ENCODE measurements at places on chromosomes 2 and 18.

DNA sequence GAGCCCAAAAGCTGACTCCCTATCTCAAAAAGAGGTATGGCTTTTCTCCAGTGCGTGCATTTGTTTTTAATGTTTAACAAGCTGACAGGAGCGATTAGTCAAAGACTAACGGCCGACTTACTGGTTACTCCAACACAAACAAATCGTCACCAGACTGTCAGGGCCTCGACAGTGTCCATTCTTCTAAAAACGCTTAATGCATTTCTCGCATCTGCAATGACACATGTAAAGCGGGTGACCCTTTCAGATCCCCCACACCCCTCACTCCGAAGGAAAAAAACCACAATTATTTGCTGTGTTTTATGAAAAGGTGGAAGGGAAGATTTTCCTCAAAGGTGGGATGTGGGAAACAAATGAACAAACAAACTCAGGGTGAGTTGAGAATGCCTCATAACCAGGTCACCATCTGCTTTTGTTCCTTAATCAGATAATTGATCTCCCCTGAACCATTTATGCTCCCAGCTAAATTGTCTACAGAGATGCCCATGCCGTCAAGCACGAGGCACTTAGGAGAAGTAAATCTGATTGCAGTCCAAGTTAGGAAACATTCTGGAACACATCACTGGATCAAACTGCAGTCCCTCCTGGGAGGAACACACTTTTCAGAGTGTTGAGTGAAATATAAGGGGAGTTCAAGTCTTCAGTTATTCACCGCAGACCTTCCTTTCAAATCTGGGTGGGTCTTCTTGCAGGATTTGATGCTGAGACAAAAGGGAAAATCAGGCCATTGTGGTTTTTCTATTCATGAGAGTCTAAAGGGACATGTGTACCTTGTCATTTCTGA is 340.8 kb downstream of the CMPK2 start:
- DNase-seq, result no peak

DNA sequence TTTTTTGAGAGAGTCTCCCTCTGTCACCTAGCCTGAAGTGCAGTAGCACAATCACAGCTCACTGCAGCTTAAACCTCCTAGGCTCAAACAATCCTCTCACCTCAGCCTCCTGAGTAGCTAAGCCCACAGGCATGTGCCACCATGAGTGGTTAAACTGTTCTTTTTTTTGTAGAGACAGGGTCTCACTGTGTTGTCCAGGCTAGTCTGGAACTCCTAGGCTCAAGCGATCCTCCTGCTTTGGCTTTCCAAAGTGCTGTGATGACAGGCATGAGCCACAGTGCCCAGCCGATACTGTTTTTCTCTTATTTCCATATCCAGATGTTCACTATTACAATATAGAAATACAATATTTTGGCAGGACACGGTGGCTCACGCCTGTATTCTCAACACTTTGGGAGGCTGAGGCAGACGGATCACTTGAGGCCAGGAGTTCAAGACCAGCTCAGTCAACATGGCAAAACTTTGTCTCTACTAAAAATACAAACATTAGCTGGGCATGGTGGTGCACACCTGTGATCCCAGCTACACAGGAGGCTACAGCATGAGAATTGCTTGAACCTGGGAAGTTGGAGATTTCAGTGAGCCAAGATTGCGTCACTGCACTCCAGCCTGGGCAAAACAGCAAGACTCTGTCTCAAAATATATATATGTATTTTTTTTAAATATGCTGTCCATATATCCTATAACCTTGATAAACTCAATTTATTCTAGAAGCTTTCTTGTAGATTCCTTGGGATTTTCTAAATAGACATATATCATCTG is 24.7 kb downstream of the WDR33 start:
- no peak for DNase-seq

- DNase-seq, result no peak
These were observed 285.9 kb downstream of the EIPR1 start for GRCh38 chr2:3091696-3092095.

DNA sequence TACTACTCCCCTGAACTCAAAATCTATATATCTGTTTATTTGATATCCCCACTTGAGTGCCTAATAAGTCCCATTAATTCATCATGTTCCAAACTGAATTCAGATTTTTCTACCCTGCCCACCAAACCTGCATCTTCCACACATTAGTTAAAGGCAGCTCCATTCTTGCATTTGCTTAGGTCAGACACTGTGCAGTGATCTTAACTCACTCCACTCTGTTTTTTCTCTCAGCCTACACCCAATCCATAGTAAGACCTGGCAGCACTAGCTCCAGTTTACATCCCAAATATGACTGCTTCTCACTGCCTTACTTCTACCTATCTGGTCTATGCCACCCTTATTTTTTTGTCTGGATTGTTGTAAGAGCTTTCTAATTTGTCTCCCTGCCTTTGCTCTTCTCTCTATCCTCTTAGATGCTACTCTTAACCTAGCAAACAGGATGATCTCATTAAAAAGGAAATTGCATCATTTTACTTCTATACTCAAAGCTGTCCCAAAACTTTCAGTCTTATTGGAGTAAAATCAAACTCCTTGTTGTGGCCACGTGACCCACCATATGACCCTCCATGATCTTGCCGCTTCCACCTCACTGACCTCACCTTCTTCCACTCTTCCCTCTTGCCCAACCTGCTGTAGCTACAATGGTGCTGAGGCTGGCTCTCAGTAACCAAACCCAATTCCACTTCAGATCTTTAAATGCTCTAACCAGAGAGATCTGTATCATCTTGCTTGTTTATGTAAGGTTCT is 274.9 kb upstream of the FANCL start:
- DNase-seq, result no peak

GRCh38 chr2:29562319-29562718 is 359.1 kb downstream of the ALK start:
- no peak for DNase-seq

DNA sequence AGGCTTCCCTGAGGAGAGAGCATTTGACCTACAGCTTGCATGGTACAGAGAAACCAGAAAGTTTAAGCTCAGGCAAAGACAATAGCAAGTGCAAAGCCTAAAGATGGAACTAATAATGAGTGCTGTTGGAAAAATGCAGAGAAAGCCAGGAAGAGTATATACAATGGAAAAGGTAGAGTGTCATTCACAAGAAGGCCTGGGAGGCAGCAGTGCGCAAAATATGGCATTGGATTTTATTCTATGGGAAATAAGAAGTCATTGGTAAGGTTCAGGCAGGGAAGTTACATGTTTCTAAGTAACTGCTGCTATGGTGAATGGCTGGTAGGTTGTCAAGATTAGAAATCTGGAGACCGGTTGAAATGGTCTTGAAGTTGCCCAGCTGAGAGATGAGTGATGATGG is 2167.3 kb upstream of the CELF4 start:
- DNase-seq, result no peak

DNA sequence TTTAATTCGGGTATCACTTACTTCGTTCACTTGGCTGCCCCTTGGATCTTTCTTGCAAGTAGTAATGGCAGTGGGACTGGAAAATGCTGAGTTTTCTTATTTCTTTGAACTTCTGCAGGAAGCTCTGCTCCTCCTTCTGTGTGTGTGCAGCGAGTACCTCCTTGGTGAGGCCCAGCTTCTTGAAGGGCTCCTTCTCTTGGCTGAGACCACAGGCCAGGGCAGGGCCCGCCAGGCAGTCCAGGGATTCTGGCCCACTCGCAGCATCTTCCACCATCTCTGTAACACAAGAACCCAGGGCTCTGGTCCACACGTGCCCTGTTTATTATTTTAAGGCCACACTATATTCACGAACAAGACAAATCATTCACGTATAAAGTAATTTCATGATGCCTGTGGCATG is 15.8 kb upstream of the HES6 start:
- DNase-seq, result peak; percentile 4

- DNase-seq, result no peak
These were observed 73.7 kb upstream of the ZNF516 start for GRCh38 chr18:76568731-76569130.

GRCh38 chr18:79819968-79820351 is 22.2 kb downstream of the KCNG2 start:
- no peak for DNase-seq

- DNase-seq, result no peak
These were observed 143.9 kb downstream of the LTBP1 start for GRCh38 chr2:33090553-33091134.

- DNase-seq, result no peak
These were observed 21.3 kb downstream of the PPP3R1 start for GRCh38 chr2:68231061-68231372.

DNA sequence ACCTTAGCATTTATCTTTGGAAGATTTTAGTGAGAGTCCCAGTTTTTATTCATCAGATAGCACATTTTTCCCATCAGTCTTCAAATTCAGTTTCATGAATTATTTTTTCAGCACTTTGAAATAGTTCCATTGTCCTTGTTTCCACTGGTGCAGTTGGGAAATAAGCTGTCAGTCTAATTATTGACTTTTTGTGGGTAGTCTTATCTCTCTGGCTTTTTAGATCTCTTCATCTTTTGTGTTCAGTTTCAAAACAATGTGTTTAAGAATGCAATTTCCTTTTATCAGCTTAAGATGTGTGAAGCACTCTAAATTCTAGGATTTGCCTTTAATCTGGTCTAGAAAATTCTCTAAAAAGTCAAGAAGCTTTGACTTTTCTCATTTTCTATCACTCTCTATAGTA is 70.5 kb downstream of the GFPT1 start:
- no peak for DNase-seq

DNA sequence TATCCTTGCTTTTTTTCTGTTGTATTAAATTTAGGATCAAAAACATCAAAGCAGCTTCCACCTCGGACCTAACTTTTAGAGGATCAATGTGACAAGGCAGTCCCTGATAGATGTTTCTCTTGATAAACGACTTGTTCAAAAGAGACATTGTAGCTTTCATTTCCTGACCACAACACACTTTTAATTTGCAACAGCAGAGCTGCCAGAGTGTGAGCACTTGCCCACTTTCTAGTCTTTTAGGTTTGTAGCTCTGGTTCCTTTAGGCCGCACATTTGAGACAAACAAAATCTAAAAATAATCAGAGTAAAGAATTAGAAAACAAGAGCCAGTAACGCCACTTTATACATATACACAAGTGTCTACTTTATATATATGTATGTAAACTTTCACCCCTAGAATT is 3.1 kb downstream of the FIGN start:
- no peak for DNase-seq

DNA sequence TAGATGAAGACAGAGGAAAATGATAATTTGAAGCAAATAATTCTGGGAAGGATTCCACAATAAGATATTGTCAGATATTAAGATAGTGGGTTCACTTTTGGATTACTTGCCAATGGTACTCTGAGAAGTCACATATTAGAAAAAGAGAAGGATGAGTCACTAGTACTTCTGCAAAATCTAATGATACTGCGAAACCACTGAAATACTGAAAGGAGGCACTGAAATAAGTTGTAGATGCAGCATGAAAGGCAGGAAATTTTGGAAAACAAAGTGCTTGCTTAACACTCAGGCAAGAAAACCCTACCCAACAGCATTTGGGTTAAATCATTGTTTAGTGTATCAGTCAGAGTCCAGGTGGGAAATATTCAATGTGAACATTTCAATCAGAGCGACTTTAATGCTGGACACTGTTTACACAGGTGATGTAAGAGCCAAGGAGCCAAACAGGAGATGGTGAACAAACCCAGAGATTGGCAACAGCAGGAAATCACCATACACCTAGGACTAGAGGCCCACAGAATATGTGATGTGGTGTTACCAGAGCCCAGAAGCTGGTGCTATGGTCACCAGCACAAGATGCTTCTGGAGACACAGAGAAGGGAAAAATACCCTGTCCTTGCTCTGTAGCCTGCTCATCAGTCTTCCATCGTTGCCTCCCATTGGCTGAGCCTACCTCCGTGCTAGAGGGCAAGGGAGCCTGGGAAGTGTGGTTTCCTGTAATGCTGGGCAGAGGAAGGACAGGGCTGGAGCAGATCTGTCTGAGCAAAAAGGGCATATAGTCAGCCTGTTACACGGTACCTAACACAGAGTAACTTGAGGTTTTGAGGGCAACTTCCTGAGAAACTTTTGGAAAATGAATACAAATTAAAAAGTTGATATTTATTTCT is 204.7 kb upstream of the ITGA4 start:
- no peak for DNase-seq

- no peak for DNase-seq
These were observed 26.2 kb downstream of the ATAD2B start for GRCh38 chr2:23900541-23901322.

GRCh38 chr2:216436383-216436782 is 24.1 kb downstream of the SMARCAL1 start:
- no peak for DNase-seq

DNA sequence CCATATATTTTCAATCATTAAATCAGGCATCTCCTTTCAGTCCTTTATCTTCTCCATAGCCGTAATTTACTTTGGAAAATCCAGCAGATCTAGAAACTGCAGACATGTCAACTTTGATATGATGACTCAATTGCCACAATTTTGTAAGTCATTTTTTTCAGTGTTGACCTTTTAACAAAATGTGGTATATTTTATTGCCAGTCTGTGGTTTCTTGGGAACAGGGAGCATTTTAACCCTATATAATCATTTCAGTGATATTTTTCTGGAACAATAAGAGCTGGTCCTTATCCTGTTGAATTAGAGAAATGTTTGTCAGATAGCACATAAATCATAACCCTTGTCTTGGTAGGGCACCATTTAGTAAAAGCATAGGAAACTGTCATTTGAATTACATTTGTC is 90.9 kb upstream of the UBXN4 start:
- DNase-seq, result no peak

DNA sequence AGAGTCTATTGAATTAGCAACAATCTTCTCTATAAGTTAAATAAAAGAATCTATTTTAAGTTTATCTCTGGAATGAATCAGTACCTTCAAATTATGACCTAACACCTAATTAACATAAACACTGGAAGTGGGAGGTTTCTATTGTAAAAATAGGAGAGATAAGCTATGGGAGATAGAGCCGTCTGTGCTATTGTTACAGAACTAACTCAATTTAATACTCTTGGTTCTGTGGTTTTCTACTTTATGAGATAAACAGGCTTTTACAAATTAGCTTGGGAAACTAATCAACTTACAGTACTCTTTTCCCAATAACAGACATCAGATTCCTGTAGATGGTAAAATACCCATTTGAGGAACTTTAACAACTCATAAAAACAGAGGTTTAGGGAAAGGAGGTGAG is 25.6 kb upstream of the STAT1 start:
- no peak for DNase-seq

DNA sequence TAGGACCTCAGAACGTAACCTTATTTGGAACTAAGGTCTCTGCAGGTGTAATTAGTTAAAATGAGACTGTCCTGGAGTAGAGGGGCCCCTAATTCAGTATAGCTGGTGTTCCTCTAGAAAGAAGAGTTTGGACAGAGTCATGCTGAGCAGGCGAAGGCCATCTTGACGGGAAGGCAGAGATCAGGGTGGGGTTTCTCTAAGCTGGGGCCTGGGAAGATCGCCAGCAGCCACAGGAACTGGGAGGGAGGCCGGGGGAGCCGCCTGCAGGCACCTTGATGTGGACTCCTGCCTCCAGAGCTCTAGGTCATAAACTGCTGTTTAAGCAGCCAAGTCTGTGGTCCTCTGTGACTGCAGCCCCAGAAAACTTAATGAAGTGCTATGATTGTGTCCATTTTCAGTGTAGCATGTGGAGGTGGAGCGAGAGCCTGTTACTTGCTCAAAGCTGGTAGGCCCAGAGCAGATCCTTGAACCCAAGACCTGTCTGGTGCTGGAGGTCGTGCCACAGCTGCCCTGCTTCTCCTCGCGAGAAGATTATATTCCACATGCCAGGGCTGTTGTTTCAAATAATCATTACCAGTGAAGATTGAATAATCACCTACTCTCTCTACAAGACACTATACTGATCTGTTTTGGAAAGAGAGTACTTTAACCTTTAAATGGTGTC is 105.7 kb downstream of the TPO start:
- no peak for DNase-seq
